ENCODE measurements at places on chromosomes 12 and 14.

DNA sequence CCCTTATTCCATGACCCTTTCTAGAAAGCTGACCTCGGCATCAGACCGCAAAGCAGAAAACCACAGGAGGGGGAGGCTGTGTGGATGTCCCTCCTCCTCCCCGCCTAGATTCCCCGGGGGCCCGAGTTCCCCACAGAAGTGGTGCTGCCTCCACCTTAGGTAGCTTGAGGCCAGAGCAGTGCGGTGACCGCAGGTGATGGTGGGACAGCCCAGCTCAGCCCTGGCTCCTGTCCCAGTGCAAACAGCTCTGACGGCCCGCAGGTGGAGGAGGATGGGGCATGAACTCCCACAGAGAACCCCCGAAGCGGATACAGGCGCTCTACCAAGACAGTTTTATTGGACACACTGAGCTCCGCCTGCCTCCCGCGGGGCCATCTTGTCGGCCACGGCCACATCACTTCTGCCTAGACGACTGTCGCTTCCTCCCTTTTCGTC, 19.5 kb downstream of the ARL6IP4 start:
- DNase-seq: no peak

- peak; percentile 8 for DNase-seq
These were observed 28.0 kb upstream of the GARIN6 start for GRCh38 chr12:99619389-99620158.

DNA sequence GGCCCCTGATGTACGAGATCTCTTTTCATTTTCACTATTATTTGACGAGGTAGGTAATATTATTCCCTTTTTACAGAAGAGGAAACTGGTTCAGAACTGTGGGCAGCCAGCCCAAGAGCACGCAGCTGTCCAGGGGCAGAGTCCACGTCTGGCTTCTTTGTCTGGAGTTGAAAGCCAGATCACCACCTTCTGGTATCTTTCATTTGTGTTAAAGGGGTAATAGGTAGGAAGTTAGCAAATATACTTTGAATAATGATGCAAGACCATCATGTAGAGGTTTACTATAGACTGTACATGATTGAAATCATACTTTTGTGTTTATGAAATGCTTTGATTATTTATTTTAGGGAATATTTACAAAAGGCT, 144.1 kb upstream of the AMIGO2 start:
- no peak for DNase-seq

GRCh38 chr14:51410897-51411296, 170.8 kb downstream of the TMX1 start:
- no peak for DNase-seq

DNA sequence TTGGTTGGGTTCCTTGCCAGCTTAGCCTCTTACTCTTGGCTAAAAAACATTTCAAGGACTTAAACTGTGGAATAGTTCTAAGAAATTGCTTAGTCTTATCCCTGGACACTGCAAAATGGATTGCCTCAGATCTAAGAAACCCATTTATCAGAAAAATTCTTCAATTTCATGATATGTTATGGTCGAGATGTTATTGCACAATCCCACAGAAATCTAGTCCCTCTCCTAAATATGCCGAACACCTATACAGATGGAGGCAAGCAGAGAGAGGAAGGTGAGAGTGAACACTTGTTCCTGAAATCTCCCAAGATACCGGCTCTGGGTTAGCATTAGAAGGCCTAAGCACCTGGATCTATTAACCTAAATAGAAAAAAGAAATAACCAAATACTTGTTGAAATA, 267.2 kb downstream of the PAWR start:
- no peak for DNase-seq

- DNase-seq: no peak
These were observed at the start of gene MYH7 for GRCh38 chr14:23435543-23436326. Gene MYH7 (minus strand): TSS chr14:23435660. CDS start chr14:23433732, 1,928 bp downstream.

- no peak for DNase-seq
These were observed 92.8 kb downstream of the SINHCAF start for GRCh38 chr12:31233061-31233730.

DNA sequence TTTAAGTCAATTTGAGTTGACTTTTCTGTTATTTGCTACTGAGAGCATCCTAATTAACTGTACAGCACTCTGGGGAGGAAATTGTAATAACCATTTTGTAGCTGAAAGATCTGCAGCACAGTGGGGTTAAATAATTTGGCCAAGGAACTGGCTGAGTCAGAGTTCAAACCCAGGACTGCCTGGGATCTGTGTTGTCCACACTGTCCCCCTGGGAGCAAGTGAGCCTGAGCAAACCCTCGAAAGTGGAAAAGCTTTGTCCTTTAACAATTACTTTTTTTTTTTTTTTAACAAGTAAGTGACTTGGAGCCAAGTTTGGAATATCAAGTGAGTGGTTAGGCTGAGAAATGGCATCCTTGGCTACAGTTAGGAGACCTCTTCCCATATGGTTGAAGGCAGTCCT, 247.2 kb upstream of the CCDC196 start:
- DNase-seq: no peak

DNA sequence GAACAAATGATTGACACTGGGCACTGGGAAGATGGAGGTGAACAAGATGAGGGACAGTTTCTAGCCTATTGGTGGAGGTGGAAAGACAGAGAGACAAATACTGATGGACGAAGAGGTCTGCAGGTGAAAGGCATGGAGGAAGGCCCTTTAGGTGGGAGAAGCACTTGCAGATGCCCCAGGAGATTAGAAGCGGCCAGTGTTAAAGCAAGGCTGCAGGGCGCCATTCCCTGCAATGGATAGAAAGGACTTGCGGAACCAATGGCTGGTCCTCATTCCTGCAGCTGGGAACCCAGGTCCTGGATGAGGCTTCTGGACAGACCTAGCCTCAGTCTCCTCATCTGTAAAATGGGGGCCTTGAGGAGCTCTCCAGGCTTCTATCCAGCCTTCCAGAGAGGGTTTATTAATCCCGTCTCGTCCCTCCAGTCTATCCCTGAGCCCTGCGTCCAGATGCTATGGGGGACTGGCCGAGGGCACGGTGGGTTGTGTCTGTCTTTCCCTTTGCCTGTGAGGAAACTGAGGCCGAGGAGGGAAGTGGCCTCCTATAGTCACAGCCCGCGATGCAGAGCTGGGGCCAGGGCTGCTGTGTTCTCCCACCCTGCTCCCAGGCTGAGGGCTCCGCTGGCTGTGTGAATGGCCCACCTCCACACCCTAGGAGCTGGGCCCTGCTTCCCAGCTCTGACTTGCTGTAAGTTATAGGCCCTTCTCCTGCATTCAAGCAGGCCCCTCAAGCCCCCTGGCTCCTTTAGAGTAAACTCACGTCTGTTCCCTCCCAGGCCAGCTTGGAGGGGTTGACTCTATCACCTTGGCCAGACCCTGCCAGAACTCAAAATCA, 33.0 kb downstream of the CYP46A1 start:
- DNase-seq: no peak

- no peak for DNase-seq
These were observed 3.8 kb upstream of the EMP1 start for GRCh38 chr12:13192719-13193118.

DNA sequence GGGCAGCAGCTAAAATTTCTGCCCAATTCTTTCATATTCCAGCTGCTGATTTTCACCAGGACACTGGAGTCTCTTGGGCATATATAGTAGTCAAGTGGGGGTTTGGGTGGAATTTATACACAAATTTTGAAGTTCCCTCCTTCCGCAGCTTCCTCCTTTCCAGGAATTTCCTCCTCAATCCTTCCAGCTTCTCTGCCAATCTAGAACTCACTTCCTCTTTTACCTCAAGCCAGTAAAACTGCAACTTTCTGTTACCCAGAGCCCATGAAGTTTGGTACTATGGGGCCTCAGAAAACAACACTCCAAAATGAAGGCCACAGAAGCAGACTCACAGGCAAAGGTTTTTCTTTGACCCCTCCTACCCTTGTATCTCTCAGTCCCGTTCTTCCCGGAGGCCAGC, 51.7 kb upstream of the G2E3 start:
- DNase-seq: no peak

GRCh38 chr14:54646626-54647025, 79.7 kb downstream of the SAMD4A start:
- no peak for DNase-seq

- no peak for DNase-seq
These were observed 22.5 kb downstream of the PKP2 start for GRCh38 chr12:32874078-32874477.

DNA sequence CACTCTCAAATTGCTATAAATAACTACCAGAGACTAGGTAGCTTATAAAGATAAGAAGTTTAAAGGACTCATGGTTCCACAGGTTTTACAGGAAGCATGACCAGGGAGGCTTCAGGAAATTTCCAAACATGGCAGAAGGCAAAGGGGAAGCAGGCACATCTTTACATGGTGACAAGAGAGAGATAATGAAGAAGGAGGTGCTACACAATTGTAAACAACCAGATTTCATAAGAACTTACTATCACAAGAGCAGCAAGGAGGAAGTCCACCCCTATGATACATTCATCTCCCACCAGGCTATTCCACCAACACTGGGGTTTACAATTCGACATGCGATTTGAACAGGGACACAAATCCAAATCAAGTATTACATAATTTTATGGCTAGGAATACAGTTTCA, 257.7 kb downstream of the BTG1 start:
- no peak for DNase-seq

- DNase-seq: no peak
These were observed 3.6 kb downstream of the SLC48A1 start for GRCh38 chr12:47776471-47777143.

DNA sequence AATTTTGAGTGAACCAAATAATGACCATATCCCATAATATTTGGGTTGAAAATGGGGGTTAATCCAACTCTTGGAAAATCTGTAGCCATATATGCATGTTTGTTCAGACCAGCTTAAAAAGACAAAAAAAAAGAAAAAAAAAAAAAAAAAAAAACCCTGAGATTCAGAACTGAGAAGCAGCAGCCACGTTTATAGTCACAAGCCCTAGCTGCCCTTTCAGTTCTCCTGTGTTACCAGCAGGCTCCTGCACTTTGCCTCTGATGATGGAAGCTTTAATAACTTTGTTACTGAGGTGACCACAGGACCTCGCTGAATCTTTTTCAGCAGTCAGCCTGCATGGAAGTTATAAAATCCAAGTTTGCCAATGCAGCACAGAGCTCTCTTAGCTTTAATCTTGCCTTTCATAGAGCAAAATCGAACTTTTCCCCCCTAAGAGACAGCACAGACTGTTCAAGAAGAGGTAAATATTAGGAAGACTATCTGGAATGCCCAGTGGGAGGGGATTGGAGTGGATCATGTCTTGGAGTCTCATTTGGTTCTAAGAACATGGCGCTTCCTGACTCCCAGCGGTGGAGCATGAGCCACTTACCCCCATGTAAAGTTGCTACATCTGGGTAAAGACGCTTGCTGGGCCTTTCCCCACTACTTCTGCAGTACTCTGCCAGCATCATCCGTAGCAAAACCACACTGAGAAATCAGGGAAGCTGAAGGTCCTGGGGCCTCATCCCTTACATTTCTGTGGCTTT, 20.6 kb downstream of the GNG2 start:
- no peak for DNase-seq

DNA sequence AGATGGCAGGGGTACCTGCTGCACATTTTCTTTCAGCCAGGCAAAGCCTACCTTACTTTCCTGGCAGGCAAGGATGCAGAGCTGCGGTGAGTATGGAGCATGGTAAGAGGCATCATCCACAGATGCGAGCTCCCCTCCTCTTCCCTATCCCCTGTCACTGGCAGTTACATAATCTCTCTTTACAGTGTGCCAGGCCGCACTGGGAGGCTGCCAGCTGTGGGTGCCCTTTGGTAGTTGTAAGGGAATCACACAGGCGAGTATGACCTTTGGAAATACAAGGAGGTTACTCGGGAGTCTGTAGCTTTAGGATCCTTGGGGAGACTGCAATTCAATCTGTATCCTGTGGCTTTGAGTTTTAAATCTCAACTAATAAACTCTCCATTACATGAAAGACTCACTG, 132.5 kb downstream of the KTN1 start:
- no peak for DNase-seq

GRCh38 chr12:85587158-85587557, 249.1 kb downstream of the RASSF9 start:
- no peak for DNase-seq

- DNase-seq: peak; percentile 95
These were observed 58.0 kb downstream of the TMTC1 start for GRCh38 chr12:29725587-29726320.

DNA sequence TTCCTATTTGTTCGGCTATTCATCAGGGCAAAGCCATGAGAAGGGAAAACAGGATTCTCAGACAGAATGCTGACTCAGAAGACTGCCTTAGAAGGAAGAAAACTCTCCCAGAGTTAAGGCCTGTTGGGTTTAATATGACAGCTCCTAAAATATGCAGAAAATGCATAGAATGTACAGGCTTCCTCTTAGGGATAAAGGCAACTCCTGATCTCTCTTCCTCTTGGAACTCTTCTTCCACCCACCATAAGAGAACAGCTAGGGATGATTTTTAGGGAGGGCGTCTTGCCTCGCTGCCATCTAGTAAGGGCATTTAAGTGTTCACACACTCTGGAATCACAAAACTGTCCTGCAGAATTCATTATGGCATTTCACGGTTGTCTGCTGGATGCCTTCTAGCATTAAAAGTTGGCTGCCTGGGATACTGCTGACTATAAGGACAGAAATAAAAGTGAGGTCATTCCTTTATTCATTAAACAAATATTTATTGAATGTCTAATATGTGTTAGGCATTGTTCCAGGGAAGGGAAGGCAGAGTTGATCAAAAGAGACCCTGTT, 73.7 kb downstream of the DCAF5 start:
- DNase-seq: no peak

DNA sequence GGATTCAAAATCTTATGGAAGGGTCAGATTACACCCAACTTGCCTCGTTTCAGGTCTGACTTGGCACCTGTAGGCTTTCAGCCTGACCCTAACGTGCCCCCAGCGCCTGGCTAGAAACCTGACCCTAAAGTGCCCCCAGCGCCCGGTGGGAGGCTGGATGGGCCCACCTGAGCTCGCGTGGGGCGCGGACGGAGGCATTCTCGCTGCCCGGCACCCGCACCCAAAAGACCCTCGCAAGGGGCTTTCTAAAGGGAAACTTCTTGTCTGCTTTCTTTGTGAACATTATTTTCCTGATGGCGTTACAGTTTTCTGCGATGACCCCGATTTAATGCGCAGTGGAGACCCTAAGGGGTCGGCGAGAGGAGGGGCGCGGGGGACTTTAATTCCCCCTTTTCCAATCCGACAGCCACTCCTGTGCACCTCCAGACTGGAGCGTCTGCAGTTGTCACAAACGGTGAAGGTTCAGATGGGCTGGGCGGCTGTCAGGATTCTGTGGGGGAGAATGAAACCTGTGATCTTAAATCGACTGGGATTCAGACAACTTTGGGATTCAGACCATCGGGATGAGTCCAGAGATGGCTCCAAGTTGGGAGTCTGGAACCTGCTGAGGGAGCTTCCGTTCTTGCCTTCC, 751 bp upstream of the HRK start:
- no peak for DNase-seq

DNA sequence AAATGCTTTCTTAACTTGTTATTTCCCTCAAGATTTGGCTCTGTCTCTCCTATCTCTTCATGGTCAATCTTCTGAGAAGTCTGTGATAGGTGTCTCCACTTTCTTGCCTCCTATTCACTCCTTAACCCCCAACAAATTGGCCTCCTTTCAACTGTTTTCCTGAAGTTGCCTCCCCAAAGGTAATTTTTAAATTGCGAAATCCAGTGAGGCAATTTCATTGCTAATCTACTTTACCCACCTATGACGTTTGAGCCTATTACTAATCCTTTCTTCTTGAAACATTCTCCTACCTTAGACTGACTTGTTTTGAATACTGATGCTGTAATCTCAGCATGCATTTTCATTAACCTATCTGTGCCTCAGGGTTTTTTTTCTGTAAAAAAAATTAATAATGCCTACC, 6.0 kb upstream of the KCNH5 start:
- DNase-seq: no peak
